ENCODE measurements at places on chromosomes 4 and X.

DNA sequence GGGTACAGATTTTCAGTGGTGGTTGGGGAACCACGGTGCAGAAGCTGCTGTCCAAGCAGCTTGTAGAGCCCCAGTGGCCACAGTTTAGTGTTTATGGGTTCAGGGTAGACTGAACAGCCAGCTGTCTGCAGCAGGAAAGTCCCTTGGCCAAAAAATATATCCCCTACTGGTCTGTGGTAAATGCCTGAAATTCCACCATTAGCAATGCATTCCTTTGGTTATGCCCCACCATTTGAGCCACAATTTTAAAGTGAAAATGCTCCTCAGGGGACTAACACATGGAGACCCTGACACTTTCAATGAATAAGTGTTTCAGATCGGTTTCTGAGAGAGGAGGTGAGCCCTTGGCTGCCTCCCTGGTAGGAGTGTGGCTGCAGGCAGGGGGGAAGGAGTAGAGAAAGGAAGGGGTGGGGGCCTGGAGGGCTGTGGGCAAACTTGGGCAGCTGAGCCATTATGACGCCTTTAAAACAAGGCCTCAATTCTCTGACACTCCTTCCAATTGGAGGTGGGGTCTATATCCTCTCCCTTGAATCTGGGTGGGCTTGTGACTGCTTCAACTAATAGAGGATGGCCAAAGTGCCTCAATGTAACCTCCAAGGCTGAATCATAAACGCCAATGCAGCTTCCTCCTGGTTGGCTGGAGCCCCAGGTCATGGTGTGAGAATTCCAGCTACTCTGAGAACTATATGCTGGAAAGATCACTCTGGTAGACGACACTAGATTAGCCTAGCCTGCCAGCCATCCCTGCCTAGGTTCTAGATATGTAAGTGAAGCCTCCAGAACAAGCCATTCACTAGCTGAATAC, 75.8 kb upstream of the ATP6AP2 start:
- peak; percentile 18 for DNase-seq

DNA sequence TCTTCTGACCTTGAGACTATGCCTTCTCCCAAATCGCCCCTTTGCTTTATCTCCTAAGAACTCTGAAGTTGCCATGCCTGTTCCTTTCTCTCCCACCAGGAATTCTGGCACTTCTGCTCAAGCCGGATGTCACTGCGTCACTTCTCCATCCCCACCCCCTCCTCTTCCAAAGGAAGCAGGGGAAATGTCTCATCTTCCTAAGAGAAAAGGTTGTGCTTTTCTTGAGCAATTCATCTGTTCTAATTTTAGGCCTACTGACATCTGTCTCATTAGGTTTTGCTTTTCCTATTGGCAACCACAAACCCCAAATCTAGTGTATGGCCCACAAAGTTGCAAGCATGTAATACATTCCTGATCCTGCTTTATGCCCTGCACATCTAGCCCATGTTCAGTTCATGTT, 163.1 kb upstream of the PLAC1 start:
- no peak for DNase-seq

DNA sequence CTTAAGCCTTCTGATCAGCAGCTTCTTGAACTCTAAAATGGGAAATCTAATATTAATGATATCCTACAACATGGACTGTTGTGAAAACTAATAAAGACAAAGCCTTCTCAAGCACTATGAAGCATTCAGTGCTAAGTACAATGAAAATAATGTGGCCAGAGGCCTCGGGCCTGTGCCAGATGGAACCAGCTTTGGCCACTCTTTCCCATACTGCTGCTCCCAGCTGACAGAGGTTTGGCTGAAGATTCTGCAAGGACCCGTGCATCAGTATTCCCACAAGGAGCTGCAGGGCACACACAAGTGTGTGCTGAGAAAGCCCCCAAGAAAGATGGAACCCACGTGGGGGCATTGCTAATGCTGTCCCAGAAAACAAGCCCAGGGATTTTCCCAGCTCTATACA, 60.5 kb upstream of the RPL34 start:
- DNase-seq, result no peak

DNA sequence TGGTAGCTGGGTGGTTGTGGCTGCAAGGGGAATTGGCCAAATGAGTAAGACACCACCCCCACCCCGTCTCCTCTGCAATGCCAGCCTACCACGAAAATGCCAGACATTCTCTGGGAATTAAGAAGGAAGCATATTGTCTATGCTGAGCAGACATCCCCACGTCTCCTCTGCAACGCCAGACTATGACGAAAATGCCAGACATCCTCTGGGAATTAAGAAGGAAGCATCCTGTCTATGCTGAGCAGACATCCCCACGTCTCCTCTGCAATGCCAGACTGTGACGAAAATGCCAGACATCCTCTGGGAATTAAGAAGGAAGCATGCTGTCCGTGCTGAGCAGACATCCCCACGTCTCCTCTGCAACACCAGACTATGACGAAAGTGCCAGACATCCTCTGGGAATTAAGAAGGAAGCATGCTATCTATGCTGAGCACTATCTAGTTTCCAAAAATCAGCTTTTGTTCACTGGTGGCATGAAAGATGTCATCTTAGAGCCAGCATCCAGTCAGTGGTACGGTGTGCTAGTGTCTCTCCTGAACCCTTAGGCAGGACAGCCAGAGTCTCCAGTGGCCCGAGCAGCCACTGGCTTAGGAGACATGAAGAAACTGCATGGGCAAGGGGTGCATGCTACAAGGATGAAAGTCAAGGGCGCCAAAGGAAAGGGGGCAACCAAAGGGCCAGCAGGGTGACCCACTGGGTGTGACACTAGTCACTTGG, 339.8 kb upstream of the FRG1 start:
- DNase-seq, result no peak

All from AG09319 (cell line).